Activated T-helper 1 cell treated with anti-CD3 and anti-CD28 coated beads, Interleukin-12 subunit alpha, Interleukin-12 subunit beta, Interleukin-2, Interleukin-4 antibody, amounts not matched to agents 30 ng/mL and 10 ng/mL and 1 ng/mL, durations not matched to agents 14 hours and 24 hours and 36 hours (primary cell): ENCODE measurements at places on chromosomes 16 and 17. TPM values are rescaled to one million over a fixed set of nuclear protein-coding genes. Genes with fewer than 3 reads are reported as not detected.

Gene NPIPB13
- 11.0 and 20.0 TPM in 2 replicates for total RNA-seq

GRCh38 chr16:27706866-27707685, 157.1 kb downstream of the KATNIP start:
- no peaks in the 10 kb centered on the region for H3K27me3 ChIP-seq
- DNase-seq = no peak
- no peaks in the 10 kb centered on the region for H3K36me3 ChIP-seq
- no peaks in the 10 kb centered on the region for H3K4me1 ChIP-seq
- H3K27ac ChIP-seq = no peak overlapping the region

- no peak overlapping the region for H3K4me3 ChIP-seq
- no peak overlapping the region for H3K27ac ChIP-seq
- H3K4me1 ChIP-seq = no peaks in the 10 kb centered on the region
- no peak for DNase-seq
- H3K27me3 ChIP-seq = peaks cover 6% of the 10 kb centered on the region
Observed at GRCh38 chr16:58276346-58276951, 18.4 kb downstream of the PRSS54 start.

GRCh38 chr17:7717756-7718350, 309 bp downstream of the DNAH2 start:
- no peak overlapping the region for H3K27ac ChIP-seq
- DNase-seq = peak; percentile 25
- peak overlapping the region; percentile 40 for H3K4me3 ChIP-seq

Gene WFIKKN1
- 0.34 and 0.44 TPM in 2 replicates for total RNA-seq

Gene CFAP97D1
- total RNA-seq = not detected in 2 replicates

Gene NRN1L
- total RNA-seq = 0.65 and 0.76 TPM in 2 replicates

DNA sequence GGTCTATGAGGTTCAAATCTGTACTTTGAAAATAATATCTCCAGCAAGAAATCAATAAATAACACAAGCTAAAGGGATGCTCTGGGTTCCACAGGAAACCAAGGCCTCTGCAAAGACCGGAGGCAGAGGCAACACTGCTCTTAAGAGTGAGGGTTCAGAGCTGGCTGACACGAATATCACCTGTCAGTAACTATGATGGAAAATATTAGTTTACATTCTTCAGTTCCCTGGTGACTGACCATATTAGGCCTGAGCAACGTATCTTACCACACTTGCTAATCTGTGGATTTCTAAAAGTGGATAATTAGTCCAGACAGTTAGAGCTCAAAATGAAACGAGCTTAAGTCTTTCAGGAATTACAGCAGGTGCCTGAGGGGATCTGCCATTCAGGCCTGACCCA, 459.3 kb downstream of the HS3ST3B1 start:
- DNase-seq = no peak
- H3K4me3 ChIP-seq = no peak overlapping the region
- H3K36me3 ChIP-seq = no peaks in the 10 kb centered on the region
- H3K27me3 ChIP-seq = no peaks in the 10 kb centered on the region
- H3K27ac ChIP-seq = no peak overlapping the region

- DNase-seq = no peak
- H3K4me3 ChIP-seq = no peak overlapping the region
- no peaks in the 10 kb centered on the region for H3K4me1 ChIP-seq
- no peak overlapping the region for H3K27ac ChIP-seq
- no peaks in the 10 kb centered on the region for H3K36me3 ChIP-seq
- H3K27me3 ChIP-seq = peaks cover 29% of the 10 kb centered on the region
Observed at GRCh38 chr17:61440697-61441096, 11.5 kb upstream of the TBX4 start.

Gene TUBG1
- total RNA-seq = 90.0 and 95.2 TPM in 2 replicates

DNA sequence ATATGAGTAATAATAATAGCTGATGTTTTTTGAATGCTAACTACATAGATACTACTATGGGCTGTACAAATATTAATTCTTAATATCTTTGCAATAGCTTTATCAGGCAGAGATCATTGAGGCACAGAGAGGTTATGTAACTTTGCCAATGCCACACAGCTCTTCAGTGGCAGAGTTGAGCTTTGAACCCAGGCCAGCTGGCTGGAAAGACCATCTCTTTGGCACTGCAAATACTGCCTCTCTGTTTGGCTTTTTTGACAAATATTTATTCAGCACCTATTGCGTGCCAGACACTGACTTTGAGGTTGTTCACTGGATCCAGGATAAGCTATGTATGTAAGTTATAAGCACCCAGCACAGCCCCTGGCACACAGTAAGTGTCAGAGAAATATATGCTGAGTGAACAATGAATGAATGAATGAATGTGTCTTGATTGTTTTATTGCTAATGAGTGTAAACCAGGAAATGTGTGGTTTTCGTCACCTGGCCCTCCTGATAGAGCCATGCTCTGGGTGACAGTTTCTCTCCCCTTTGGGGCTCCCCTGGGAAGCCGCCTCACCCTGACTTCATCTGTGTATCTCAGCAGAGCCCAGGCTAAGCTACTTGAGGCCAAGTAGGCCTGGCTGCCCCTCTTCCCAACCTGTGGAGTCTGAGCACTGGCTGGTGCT, 2.5 kb downstream of the AQP8 start:
- peaks cover 5% of the 10 kb centered on the region for H3K27me3 ChIP-seq
- no peak overlapping the region for H3K27ac ChIP-seq
- H3K4me3 ChIP-seq = no peak overlapping the region

GRCh38 chr17:33292201-33292980, 704 bp downstream of the ASIC2 start:
- no peak overlapping the region for H3K4me3 ChIP-seq
- peaks cover 54% of the 10 kb centered on the region for H3K27me3 ChIP-seq
- DNase-seq = no peak
- H3K27ac ChIP-seq = no peak overlapping the region
- H3K36me3 ChIP-seq = peaks cover 2% of the 10 kb centered on the region

DNA sequence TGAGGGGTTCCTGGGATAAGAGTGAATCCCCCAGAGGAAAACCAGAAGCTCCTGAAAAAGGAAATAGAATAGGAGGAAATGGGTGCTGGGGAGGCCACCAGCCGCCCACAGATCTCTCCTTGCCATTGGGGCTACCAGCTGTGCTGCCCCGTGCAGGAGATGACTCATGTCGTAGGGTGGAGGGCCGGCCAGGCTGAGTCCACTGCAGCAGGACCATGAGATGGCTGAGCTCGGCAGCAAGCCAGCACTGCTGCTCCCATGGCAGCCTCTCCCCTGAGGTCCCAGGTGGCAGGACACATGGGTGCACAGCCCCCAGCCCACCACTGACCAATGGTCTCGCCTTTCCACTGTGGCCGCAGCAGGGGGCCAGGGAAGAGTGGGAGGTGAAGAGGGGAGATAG, 95.5 kb downstream of the GNAO1 start:
- H3K27ac ChIP-seq = no peak overlapping the region
- no peaks in the 10 kb centered on the region for H3K36me3 ChIP-seq
- no peak for DNase-seq
- H3K4me1 ChIP-seq = no peaks in the 10 kb centered on the region

- H3K4me3 ChIP-seq = no peak overlapping the region
- H3K27ac ChIP-seq = no peak overlapping the region
- peaks cover 3% of the 10 kb centered on the region for H3K36me3 ChIP-seq
- DNase-seq = no peak
- no peaks in the 10 kb centered on the region for H3K27me3 ChIP-seq
Observed at GRCh38 chr17:31294231-31294630, 2.8 kb downstream of the OMG start.

DNA sequence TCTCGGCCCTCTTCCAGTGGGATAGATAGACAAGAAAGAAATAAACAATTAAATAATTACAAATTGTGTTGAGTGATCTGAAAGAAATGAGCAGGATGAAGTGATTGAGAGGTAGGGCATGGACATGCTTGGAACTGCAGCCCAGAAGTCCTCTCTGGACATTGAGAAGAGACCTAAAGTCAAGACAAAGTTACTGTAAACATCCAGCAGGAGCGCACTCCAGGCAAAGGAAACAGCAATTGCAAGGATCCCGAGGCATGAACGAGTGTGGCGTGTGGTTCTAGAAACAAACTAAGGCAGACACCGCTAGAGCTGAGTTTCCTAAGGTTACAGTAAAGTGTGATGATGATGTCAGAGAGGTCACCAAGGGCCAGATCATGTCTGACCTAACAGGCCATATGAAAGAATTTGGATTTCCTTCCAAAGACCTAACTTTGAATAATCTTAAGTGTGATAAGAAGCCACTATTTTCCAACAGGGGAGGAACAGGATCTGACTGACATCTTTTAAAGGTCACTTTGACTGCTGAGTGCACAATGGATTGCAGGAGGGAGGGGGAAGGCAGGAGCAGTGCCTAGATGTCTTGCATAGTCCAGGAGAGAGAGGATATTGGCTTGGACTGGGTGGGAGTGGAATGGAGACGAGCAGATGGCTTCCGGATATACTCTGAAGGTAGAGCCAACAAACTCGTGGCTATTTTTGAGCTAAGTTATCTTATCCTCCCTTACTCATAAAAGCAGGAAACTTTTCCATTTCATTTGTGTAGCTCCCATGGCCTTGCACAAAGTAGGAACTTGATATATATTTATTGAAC, 19.0 kb downstream of the ABCC12 start:
- H3K4me1 ChIP-seq = no peaks in the 10 kb centered on the region
- no peaks in the 10 kb centered on the region for H3K36me3 ChIP-seq
- H3K27me3 ChIP-seq = peaks cover 5% of the 10 kb centered on the region
- DNase-seq = no peak
- no peak overlapping the region for H3K27ac ChIP-seq

Gene ZNF75A
- 26.5 and 27.6 TPM in 2 replicates for total RNA-seq

GRCh38 chr17:72501404-72502370, 380.9 kb downstream of the SOX9 start:
- H3K4me1 ChIP-seq = no peaks in the 10 kb centered on the region
- H3K36me3 ChIP-seq = no peaks in the 10 kb centered on the region
- no peak for DNase-seq
- H3K27ac ChIP-seq = no peak overlapping the region
- H3K27me3 ChIP-seq = no peaks in the 10 kb centered on the region

Gene MPHOSPH6
- total RNA-seq = 49.6 and 49.8 TPM in 2 replicates

- peaks cover 29% of the 10 kb centered on the region for H3K4me1 ChIP-seq
- peak overlapping the region; percentile 90 for H3K4me3 ChIP-seq
- DNase-seq = peak; percentile 27
Observed at GRCh38 chr16:85553436-85554113, 59.5 kb upstream of the GSE1 start.

DNA sequence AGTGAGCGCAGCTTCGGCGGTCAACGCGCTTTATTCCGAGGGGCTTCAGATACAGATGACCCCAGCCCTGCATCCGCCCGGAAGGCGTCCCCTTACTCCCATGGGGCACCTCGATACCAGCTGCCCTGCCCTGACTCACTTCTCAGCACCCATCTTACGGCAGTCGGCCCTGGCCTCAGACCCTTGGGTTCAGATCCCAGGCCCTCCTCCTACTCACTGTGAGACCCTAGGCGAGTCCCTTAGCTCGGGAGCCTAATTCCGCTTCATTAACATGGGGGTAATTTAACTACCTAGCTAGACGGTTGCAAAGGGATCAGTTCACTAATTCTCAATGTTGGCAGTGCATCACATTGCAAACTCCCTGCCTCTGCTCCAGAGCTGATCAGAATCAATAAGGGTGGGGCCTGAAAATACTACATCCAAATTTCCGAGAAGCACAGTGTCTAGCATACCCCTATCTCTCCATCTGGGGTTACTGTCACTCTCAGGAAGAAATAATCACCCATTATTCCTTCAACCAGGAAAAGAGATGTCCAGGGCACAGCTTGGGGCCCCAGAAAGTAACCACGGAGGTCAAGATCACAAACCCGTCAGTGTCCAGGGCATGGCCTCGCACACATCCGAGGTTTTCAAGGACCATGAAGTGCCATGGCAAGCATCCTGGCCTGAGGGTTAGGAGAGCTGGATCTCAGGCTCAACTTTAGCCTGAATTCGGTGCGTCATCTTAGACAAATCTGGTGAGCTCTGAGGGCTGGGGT, 415 bp upstream of the FLOT2 start:
- peak overlapping the region; percentile 95 for H3K4me3 ChIP-seq
- peaks cover 65% of the 10 kb centered on the region for H3K4me1 ChIP-seq
- H3K27ac ChIP-seq = peak overlapping the region; percentile 96
- no peaks in the 10 kb centered on the region for H3K27me3 ChIP-seq
- H3K36me3 ChIP-seq = peaks cover 35% of the 10 kb centered on the region
- no peak for DNase-seq

GRCh38 chr17:17669580-17670235, 11.6 kb upstream of the RAI1 start:
- H3K4me1 ChIP-seq = peaks cover 7% of the 10 kb centered on the region
- H3K36me3 ChIP-seq = no peaks in the 10 kb centered on the region
- no peak for DNase-seq
- peaks cover 24% of the 10 kb centered on the region for H3K27me3 ChIP-seq

Gene MGAT5B
- total RNA-seq = 0.81 and 1.2 TPM in 2 replicates

Gene OTOA
- total RNA-seq = 0.10 TPM in 1 of 2 replicates, not detected in the other

GRCh38 chr16:84765616-84766580, 53.9 kb upstream of the CRISPLD2 start:
- peaks cover 42% of the 10 kb centered on the region for H3K4me1 ChIP-seq
- peaks cover 72% of the 10 kb centered on the region for H3K36me3 ChIP-seq
- H3K4me3 ChIP-seq = peak overlapping the region; percentile 11
- DNase-seq = no peak

GRCh38 chr17:42817866-42818265, 6.2 kb downstream of the BECN1 start:
- H3K27me3 ChIP-seq = no peaks in the 10 kb centered on the region
- no peak overlapping the region for H3K27ac ChIP-seq
- H3K36me3 ChIP-seq = peaks cover 60% of the 10 kb centered on the region
- no peak for DNase-seq
- no peak overlapping the region for H3K4me3 ChIP-seq
- peaks cover 10% of the 10 kb centered on the region for H3K4me1 ChIP-seq

- no peak overlapping the region for H3K27ac ChIP-seq
- no peak overlapping the region for H3K4me3 ChIP-seq
- no peaks in the 10 kb centered on the region for H3K4me1 ChIP-seq
- H3K36me3 ChIP-seq = peaks cover 5% of the 10 kb centered on the region
- no peak for DNase-seq
- H3K27me3 ChIP-seq = no peaks in the 10 kb centered on the region
Observed at GRCh38 chr17:21177854-21178600, 35.9 kb downstream of the TMEM11 start.

DNA sequence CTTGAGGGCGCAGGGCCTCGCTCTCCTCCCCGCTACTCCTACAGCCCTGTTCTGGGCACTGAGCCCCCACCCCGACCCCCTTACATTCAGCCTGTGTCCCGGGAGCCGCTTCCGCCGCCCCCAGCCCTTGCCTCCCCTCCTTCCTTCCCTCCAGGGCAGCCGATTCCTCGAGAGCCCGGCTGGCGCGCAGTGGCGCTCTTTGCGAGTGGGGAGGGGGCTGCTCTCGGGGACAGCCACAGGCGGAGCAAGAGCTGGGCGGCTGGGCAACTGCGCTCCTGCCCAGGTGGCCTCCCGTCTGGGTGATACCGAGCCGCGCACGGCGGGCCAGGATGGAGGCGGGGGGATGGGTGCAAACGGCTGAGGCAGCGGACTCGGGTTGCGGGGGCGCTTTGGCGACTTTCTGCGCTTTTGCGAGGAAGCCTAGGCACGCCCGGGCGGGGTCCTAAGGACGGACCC, 1.2 kb downstream of the MMP15 start:
- H3K27me3 ChIP-seq = peaks cover 28% of the 10 kb centered on the region
- no peak for DNase-seq
- no peak overlapping the region for H3K27ac ChIP-seq
- H3K4me1 ChIP-seq = peaks cover 8% of the 10 kb centered on the region

Gene SNX20
- total RNA-seq = 34.3 TPM in 2 replicates

DNA sequence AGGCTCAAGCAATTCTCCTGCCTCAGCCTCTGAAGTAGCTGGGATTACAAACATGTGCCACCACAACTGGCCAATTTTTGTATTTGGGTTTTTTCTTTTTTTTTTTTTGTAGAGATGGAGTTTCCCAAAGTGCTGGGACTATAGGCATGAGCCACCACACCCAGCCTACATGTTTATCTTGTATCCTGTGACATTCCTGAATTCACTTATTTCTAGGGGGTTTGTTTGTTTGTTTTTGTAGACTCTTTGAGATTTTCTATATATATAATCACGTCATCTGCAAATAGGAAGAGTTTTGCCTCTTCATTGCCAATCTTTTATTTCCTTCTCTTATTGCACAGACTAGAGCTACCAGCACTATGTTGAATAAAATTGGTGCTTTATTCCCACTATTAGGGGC, 29.1 kb downstream of the PRAC1 start:
- H3K27me3 ChIP-seq = peaks cover 44% of the 10 kb centered on the region
- no peak for DNase-seq
- no peaks in the 10 kb centered on the region for H3K4me1 ChIP-seq
